ENCODE measurements at places on chromosomes 13 and 19. TPM values are rescaled to one million over a fixed set of nuclear protein-coding genes. Genes with fewer than 3 reads are reported as not detected.
A peak's percentile ranks its signal among the peaks of the same experiment; 100 is the strongest.

- H3K36me3 ChIP-seq = peaks cover 65% of the 10 kb centered on the region
- H3K4me1 ChIP-seq = peaks cover 23% of the 10 kb centered on the region
- H3K27me3 ChIP-seq = no peaks in the 10 kb centered on the region
- no peak overlapping the region for H3K4me3 ChIP-seq
Measured at GRCh38 chr13:98451676-98452470, 125.0 kb downstream of the STK24 start.

- DNase-seq = no peak
- no peak overlapping the region for H3K4me3 ChIP-seq
- no peaks in the 10 kb centered on the region for H3K4me1 ChIP-seq
- H3K36me3 ChIP-seq = no peaks in the 10 kb centered on the region
Measured at GRCh38 chr13:19181021-19181620, 503 bp downstream of the TUBA3C start.

- peaks cover 9% of the 10 kb centered on the region for H3K36me3 ChIP-seq
- H3K4me3 ChIP-seq = peak overlapping the region; percentile 75
- H3K4me1 ChIP-seq = peaks cover 16% of the 10 kb centered on the region
Measured at GRCh38 chr19:56314018-56314380, 640 bp downstream of the ZSCAN5A start.

- no peaks in the 10 kb centered on the region for H3K36me3 ChIP-seq
- H3K4me3 ChIP-seq = no peak overlapping the region
- no peak for DNase-seq
- no peaks in the 10 kb centered on the region for H3K27me3 ChIP-seq
- no peaks in the 10 kb centered on the region for H3K4me1 ChIP-seq
Measured at GRCh38 chr13:26344980-26345379, 91.1 kb downstream of the CDK8 start.

GRCh38 chr19:48484931-48485612, 15.9 kb downstream of the CYTH2 start:
- no peak overlapping the region for H3K4me3 ChIP-seq
- no peaks in the 10 kb centered on the region for H3K36me3 ChIP-seq
- H3K4me1 ChIP-seq = peaks cover 22% of the 10 kb centered on the region
- H3K27me3 ChIP-seq = no peaks in the 10 kb centered on the region
- DNase-seq = no peak

DNA sequence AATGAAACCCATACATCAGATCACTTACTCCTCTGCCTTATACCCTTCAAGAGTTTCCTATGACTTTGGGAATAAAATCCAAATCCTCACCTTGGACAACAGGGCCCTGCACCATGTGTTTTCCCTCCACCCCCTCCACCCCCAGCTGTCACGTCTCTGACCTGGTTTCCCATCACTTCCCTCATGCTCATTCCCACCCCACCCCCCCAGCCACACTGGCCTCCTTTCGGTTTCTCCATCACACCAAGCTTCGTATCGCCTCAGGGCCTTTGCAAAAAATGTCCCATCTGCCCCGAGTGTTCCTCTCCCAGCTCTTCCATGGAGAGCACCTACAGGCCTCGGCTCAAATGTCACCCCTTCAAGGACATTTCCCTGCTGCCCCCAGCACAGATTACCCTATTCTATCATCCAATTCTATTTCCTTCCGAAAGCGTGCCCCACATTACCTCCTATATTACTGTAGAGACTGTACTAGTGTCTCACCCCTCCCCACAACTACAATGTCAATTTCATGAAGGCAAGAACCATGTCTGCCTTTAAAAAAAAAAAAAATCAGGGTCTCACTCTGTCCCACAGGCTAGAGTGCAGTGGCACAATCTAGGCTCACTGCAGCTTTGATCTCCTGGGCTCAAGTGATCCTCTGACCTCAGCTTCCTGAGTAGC, 16.8 kb upstream of the FFAR2 start:
- no peaks in the 10 kb centered on the region for H3K36me3 ChIP-seq
- H3K27me3 ChIP-seq = no peaks in the 10 kb centered on the region
- DNase-seq = no peak
- H3K27ac ChIP-seq = peak overlapping the region; percentile 31

DNA sequence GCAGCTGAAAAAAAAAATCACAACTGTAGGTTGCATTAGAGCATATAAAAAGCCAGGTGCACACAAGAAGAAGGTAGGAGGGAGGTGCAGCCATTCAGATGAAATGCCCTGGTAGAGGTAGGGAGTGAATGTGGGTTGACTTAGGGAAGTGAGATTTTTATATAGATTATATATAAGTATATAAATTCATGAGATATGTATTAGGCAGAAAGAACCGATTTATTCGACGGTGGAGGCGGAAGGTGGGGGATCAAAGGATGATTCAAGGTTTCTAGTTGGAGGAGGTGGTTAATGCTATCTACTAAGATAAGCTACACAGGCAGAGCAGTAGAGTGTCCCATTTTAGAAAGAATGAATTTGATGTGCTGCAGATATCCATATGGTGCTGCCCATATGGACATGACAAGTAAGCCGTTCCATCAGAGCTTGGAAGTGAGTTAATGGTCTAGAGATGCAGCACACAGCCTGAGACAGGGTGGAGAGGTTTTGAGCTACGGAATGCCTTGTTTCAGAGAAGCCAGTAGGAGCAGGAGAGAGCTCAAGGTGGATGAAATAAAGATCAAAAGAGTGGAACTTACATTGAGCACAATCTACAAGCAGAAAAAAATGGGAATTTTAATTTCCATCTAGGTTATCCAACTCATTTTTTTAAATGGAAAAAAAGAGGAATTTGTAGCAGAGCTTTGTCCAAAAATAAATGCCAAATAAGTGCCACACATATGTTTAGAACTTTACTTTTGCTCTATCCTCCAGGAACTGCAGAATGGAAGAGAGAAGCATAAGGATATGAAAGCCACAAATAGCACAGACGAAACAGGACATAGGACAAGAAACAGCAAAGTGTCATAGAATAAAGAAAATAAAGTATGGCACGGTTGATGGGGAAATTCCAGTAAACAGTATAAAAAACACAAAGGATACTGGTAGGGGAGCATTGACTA, 177.3 kb downstream of the PCDH9 start:
- no peaks in the 10 kb centered on the region for H3K36me3 ChIP-seq
- H3K4me3 ChIP-seq = no peak overlapping the region
- no peak for DNase-seq
- no peak overlapping the region for H3K27ac ChIP-seq
- H3K27me3 ChIP-seq = no peaks in the 10 kb centered on the region

DNA sequence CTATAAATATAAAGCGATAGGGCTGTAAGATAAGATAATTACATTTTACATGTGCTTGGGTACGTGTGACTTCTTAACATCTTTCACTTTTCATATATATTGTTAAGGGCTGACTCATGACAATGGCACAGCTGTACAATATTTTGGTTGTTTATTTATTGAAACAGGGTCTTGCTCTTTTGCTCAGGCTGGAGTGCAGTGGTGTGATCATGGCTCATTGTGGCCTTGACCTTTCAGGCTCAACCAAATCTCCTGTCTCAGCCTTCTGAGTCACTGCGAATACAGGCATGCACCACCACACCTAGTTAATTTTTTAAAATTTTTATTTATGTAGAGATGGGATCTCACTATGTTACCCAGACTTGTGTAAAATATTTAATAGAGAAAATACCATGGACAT, 2532.4 kb upstream of the PCDH20 start:
- no peak for DNase-seq
- H3K4me3 ChIP-seq = no peak overlapping the region
- no peaks in the 10 kb centered on the region for H3K36me3 ChIP-seq
- H3K4me1 ChIP-seq = no peaks in the 10 kb centered on the region

GRCh38 chr13:87122551-87122950, 548.6 kb upstream of the SLITRK5 start:
- no peaks in the 10 kb centered on the region for H3K4me1 ChIP-seq
- no peaks in the 10 kb centered on the region for H3K36me3 ChIP-seq
- no peak for DNase-seq
- no peak overlapping the region for H3K27ac ChIP-seq

DNA sequence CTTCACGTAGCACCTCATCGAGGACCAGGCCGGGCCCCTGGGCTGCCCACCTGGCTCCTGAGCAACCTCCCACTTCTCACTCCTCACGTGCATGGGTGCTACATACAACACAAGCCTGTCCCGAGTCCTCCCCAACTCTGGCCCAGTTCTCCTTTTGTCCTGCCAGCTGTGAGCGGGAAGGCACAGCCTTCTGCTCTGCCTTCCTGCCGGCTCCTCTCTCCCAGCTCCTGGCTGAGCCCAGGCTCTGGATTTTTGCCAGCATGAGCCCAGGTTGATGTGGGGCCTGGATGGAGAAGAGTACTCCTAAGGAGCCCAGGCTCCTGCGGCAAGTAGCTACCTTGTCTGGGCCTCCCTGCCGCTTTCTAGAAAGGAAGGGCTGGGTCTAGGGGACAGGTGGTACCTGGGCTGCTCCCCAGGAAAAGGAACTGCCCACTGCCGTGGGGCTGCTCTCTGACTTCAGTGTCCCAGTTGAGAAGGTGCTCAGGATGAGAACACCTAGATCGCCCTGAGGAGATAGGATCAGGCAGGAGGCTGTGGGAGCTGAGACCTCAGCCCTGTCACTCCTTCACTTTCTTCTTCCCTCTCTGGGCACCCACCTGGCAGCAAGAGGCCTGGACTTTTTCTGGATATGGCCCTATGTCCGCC, 23.6 kb downstream of the LYL1 start:
- H3K27me3 ChIP-seq = no peaks in the 10 kb centered on the region
- no peak overlapping the region for H3K4me3 ChIP-seq
- peaks cover 58% of the 10 kb centered on the region for H3K36me3 ChIP-seq
- H3K4me1 ChIP-seq = peaks cover 56% of the 10 kb centered on the region
- H3K27ac ChIP-seq = peak overlapping the region; percentile 66

GRCh38 chr13:94236872-94237271, 242.6 kb downstream of the DCT start:
- no peak for DNase-seq
- H3K36me3 ChIP-seq = no peaks in the 10 kb centered on the region
- peaks cover 3% of the 10 kb centered on the region for H3K4me1 ChIP-seq
- no peak overlapping the region for H3K27ac ChIP-seq
- no peak overlapping the region for H3K4me3 ChIP-seq

DNA sequence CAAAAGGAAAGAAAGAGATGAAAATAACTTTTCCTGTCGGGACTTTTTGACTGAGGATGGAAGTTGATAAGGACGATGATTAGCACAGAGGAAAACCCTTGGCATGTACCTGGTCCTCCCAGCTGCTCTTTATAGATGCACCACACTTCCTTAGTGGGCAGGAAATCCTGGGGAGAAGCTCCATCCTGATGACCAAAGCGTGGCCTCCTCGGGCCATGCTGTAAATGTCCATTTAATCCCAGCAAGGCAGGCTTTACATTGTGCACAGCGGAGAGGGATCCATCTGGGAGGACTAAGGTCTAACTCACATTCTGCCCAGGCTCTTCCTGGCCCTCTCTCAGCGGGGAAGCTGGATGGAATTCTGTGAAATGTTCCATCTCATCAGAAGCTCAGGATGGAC, 113.5 kb downstream of the COL4A2 start:
- H3K36me3 ChIP-seq = peaks cover 6% of the 10 kb centered on the region
- DNase-seq = no peak
- H3K27me3 ChIP-seq = no peaks in the 10 kb centered on the region
- H3K27ac ChIP-seq = peak overlapping the region; percentile 9

- no peak overlapping the region for H3K27ac ChIP-seq
- no peak for DNase-seq
- H3K36me3 ChIP-seq = no peaks in the 10 kb centered on the region
- no peak overlapping the region for H3K4me3 ChIP-seq
Measured at GRCh38 chr19:52670046-52670445, 31.9 kb upstream of the ZNF83 start.

DNA sequence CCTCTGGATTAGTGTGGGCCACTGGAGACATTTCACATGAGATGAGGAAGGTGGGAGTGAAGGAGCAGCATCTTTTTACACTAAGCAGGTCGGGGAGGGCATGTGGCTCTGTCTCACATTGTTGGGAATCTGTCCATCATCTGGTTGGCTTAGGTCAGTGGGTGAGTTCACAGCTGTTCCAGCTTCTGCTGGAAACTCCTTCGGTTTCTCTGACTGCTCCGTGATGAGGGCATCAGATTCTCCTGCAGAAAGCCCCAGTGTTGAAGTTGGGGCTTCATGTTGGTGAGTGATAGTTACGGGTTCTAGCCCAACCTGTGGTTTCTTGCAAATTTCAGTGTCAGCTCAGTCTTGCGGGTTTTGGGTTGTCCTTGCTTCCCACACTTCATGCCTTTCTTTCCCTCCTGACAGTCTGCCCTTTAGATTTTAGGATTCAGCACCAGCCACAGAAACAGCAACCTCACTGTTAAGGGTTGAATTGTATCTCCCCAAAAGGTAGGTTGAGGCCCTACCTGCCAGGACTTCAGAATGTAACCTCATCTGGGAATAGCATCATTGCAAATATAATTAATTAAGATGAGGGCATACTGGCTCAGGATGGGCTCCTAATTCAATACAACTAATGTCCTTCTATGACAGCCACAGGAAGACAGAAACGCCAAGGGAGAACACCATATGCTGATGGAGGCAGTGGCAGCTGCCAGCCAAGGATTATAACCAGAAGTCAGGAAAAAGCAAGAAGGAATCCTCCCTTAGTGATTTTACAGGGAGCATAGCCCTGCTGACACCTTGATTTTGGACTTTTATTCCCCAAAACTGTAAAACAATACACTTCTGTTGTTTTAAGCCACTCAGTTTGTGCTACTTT, 7.6 kb upstream of the ALOX5AP start:
- no peak overlapping the region for H3K27ac ChIP-seq
- no peak overlapping the region for H3K4me3 ChIP-seq
- DNase-seq = no peak

DNA sequence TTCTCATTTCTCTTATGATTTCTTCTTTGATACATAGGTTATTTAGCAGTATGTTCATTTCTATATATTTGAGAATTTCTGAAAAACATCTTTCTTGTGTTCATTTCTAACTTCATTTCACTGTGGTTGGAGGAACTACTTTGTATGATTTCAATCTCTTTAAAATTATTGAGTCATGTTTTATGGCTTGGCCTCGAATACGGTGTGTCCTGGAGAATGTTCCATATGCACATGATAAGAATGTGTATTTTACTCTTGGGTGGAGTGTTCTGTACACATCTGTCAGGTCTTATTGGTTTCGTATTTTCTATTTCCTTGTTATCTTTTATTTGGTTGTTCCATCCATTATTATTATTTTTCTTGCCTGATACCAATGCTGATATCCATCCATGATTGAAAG, 22.9 kb downstream of the DNM2 start:
- H3K4me1 ChIP-seq = peaks cover 88% of the 10 kb centered on the region
- H3K4me3 ChIP-seq = no peak overlapping the region
- no peaks in the 10 kb centered on the region for H3K27me3 ChIP-seq
- no peaks in the 10 kb centered on the region for H3K36me3 ChIP-seq
- no peak for DNase-seq

DNA sequence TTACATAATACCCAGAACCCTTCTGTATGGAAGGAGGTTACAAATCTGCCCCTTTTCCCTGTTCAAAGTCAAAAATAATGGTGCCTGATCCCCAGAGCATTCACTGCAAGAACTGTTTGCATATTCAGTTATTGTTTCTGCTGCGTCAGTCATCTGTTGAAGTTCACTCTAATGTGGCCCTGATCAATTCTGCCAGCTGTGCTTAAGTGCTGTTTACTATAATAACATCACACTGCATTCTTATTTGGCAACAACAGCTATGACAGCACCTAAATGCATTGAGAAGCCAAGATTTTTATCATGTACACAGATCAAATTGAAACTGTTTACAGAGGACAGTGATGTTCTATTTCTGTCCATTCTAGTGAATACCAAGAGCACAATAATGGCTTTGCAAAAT, 115.9 kb downstream of the DACH1 start:
- H3K4me3 ChIP-seq = no peak overlapping the region
- H3K4me1 ChIP-seq = peaks cover 7% of the 10 kb centered on the region
- H3K27ac ChIP-seq = no peak overlapping the region

The ACTMAP gene
- total RNA-seq = 17.6 TPM

The PIK3R2 gene
- total RNA-seq = 21.6 TPM

The MBD3L2 gene
- total RNA-seq = not detected

The ZNF208 gene
- 6.4 TPM for total RNA-seq

The CYP4F8 gene
- total RNA-seq = not detected

The ZNF814 gene
- 13.5 TPM for total RNA-seq

The OR7G1 gene
- total RNA-seq = not detected

The BCL2L12 gene
- 17.0 TPM for total RNA-seq

The TMEM221 gene
- total RNA-seq = not detected
